Activated T-helper 1 cell treated with anti-CD3 and anti-CD28 coated beads, Interleukin-12 subunit alpha, Interleukin-12 subunit beta, Interleukin-2, Interleukin-4 antibody, amounts not matched to agents 30 ng/mL and 10 ng/mL and 1 ng/mL, durations not matched to agents 14 hours and 24 hours and 36 hours (primary cell): ENCODE measurements at places on chromosomes 5 and 9. TPM values are rescaled to one million over a fixed set of nuclear protein-coding genes. Genes with fewer than 3 reads are reported as not detected.

- H3K4me1 ChIP-seq = no peaks in the 10 kb centered on the region
- H3K27ac ChIP-seq = no peak overlapping the region
- no peaks in the 10 kb centered on the region for H3K36me3 ChIP-seq
- H3K27me3 ChIP-seq = no peaks in the 10 kb centered on the region
- no peak for DNase-seq
- no peak overlapping the region for H3K4me3 ChIP-seq
These were observed 592.0 kb downstream of the BNC2 start for GRCh38 chr9:16278326-16278999.

DNA sequence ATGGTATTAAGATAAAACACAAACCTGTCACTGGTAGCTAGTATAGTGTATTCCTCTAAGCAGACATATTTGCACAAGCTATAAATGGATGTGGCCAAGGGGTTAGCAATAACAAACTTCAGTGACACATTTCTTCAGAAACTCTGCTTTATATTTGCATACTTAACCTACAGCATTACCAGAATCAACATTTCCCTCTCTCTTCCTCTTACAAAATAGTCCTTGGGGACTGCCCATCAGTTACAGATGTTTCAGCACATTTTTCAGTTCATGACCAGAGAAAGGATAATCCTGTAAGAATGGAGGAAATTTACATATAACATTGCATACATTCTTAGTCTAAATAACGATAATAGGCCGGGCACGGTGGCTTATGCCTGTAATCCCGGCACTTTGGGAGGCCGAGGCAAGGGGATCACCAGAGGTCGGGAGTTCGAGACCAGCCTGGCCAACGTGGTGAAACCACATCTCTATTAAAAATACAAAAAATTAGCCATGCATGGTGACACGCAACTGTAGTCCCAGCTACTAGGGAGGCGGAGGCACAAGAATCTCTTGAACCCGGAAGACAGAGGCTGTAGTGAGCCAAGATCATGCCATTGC is 25.3 kb upstream of the SLC1A1 start:
- peaks cover 3% of the 10 kb centered on the region for H3K27me3 ChIP-seq
- peaks cover 8% of the 10 kb centered on the region for H3K4me1 ChIP-seq
- no peaks in the 10 kb centered on the region for H3K36me3 ChIP-seq
- H3K4me3 ChIP-seq = no peak overlapping the region

DNA sequence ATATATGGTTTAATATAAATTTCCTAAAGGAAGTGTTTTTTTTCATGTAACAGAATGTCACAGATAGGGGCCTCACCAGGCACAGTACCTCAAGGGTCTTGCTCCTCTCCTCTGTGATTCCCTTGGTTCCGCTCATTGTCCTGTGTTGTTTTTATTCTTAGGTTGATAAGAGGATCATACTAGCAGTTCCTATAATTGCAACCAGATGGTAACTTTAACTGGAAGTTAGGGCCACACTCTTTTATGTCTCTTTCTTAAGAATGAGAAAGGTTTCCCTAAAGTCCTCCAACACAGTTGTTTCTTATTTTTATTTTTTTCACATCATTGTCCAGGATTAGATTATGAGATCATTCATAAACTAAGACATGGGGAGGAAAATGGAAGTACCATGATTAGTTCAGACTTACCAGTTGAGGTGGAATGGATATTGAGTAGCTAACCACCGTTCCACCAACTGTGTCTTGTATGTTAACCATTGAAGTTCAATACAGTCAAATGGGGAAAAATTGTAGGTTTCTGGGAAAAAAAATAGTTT is 41.1 kb downstream of the FAM174A start:
- H3K4me1 ChIP-seq = no peaks in the 10 kb centered on the region
- no peak overlapping the region for H3K27ac ChIP-seq
- H3K4me3 ChIP-seq = no peak overlapping the region

DNA sequence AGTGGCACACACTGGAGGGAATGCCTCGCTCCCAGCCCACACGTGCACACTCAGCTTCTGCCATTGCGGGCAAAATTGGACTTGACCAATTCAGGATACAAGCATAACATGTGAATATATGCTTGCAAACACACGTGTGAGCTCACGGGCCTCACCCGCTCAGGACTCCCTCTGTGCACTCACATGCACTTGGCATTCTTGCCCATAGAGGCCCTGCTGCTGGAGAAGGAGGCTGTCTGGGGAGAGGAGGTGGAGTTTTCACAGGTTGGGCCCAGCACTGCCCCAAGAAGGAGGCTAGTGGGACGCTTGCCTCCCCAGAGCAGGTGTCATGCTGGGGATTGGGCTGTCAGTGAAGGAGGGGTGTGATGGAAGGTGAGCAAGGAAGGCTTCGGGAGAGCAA is 1.7 kb downstream of the MYMK start:
- no peaks in the 10 kb centered on the region for H3K4me1 ChIP-seq
- H3K27me3 ChIP-seq = peaks cover 2% of the 10 kb centered on the region
- no peaks in the 10 kb centered on the region for H3K36me3 ChIP-seq
- H3K4me3 ChIP-seq = no peak overlapping the region
- H3K27ac ChIP-seq = no peak overlapping the region

The ACTBL2 gene
- total RNA-seq = not detected in 2 replicates

The ATP10B gene
- not detected in 2 replicates for total RNA-seq

DNA sequence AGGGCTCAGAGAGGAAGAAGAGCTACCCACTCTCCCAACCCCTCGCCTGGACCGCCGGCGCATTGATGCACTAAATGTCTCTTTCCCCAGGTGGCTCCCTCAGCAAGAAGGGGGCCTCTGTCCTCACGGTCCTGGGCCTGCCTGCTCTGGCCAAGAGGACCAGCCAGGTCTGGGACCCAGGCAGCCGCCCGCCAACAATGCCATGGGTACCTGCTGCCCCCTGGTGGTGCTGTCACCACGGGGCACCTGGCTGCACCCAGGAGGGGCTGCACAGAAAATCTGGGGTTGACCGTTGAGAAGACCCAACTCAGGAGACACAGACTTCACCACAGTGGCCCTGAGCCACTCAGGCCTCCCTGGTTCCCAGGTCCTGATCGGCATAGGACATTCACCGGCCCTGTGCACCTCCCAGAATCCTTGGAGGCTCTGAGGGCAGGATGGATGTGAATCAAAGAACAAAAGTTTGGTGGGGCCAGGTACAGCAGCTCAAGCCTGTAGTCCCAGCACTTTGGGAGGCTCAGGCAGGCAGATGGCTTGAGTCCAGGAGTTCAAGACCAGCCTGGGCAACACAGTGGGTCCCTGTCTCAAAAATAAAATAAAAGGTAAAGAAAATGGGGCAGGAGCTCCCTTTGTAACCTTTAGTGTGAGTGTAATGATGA is 2.4 kb upstream of the VAV2 start:
- peaks cover 19% of the 10 kb centered on the region for H3K27me3 ChIP-seq
- peak overlapping the region; percentile 70 for H3K4me3 ChIP-seq
- peak; percentile 51 for DNase-seq
- no peaks in the 10 kb centered on the region for H3K4me1 ChIP-seq
- H3K36me3 ChIP-seq = no peaks in the 10 kb centered on the region

The NXNL2 gene
- total RNA-seq = not detected in 2 replicates

The RLN2 gene
- total RNA-seq = 1.1 and 1.5 TPM in 2 replicates
